C1 segment of cervical spinal cord (tissue), 14 donors: ENCODE measurements at places on chromosomes 2 and 18.

- DNase-seq, result no peak
Measured at GRCh38 chr18:12442946-12443345, 35.2 kb downstream of the PRELID3A start.

DNA sequence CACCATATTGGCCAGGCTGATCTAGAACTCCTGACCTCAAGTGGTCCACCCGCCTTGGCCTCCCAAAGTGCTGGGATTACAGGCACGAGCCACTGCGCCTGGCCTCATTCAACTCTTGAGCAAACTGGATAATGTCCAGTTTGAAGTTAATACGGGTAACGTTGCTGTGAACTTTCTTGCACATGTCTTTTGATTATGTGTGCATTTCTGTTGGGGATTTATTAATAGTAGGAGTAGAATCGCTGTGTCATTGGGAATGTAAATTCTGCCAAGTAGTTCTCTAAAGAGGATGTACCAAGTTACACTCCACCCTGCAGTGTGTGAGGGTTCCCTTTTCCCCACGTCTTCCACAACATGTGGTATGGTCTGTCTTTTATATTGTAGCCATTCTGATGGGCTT lies 6.2 kb downstream of the IMPA2 start:
- no peak for DNase-seq

DNA sequence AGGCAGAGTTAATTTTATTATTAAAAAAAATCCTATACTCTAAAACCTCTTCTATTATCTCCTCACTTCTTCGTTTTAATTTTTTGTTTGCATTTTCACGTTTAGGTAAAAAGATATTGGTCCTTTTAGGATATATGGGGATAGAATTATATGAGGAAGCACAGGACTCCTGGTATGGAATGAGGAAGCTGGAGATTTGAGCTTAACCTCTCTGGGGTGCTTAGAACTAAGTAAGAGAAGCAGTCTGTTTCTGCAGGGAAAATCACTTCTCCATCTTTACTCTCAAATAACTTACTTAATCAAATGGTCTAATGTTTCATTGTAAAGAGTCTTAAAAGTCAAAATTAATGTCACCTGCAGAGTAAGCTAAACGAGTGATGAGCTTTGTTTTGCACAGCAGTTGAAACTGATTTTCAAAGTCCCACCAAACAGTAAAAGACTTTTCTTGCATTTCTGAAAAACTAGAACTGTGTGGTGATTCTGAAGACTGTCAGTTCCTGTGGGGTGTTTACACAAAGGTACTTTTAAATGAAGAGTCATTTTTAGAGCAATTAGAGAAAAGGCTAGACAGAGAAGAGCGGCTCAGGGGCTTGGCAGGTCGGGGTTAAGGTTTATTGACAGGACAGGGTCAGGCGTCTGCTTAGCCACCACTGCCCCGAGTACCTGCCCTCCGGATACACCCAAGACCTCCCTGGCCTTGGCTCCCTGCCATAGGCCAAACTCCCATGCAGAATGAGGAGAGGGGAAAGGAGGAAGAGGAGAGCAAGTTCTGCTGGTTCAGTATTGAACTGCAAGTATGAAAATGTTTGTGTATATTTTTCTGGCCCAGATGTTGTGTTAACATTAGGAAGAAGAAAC lies 21.6 kb downstream of the METAP1D start:
- DNase-seq, result no peak

DNA sequence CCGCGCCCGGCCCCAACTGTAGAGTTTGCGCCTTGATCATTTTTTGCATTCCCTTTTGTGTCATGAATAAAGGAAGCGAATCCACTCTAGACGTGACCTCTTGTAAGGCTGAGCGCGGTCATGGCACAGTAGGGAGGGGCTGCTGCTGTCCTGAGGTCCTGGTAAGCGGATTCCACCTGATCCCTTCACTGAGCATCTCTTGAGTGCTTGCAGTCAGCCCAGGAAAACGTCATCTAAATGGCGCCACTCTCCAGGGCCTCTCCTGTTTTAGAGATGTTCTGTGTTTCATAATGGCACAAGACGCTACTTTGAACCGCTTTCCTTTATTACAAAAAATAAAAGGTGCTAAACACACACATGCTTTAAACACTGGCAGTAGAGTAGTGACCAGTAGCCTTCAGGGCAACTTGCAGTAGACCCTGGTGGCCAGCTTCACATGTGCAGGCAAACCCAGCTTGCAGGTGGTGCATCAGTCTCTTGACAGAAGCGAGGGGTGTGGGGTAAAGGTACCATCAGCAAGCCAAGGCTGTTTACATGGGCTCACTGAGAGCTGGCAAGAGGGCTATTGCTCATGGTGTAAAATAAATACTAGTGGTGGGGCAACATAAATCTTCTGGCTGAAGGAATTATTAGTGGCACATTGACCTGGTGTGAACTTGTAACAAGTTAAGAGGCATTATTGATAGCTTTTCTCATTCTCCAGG lies 43.0 kb upstream of the ACKR3 start:
- DNase-seq, result no peak

DNA sequence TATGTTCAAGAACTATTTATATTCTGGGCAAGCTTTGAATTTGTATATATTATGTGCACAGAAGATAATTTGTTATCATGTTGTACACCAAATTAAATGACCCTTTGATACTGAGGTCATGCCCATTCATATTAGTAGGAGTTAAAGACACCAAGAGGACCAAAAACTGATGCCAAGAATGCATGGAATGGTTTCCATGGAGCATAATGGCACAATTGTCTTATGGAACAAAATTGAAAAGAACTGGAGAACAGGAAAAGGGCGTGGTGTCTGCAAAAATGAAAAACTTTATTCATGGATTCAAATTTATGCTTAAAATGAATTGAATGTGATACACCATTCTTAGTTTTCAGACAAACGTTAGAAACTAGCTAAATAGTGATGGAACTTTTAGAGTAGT lies 24.1 kb upstream of the RBMS1 start:
- DNase-seq, result no peak

- DNase-seq, result no peak
Measured at GRCh38 chr2:210198326-210198725, 26.9 kb downstream of the ACADL start.

- no peak for DNase-seq
Measured at GRCh38 chr2:60840880-60841279, 40.5 kb upstream of the REL start.

DNA sequence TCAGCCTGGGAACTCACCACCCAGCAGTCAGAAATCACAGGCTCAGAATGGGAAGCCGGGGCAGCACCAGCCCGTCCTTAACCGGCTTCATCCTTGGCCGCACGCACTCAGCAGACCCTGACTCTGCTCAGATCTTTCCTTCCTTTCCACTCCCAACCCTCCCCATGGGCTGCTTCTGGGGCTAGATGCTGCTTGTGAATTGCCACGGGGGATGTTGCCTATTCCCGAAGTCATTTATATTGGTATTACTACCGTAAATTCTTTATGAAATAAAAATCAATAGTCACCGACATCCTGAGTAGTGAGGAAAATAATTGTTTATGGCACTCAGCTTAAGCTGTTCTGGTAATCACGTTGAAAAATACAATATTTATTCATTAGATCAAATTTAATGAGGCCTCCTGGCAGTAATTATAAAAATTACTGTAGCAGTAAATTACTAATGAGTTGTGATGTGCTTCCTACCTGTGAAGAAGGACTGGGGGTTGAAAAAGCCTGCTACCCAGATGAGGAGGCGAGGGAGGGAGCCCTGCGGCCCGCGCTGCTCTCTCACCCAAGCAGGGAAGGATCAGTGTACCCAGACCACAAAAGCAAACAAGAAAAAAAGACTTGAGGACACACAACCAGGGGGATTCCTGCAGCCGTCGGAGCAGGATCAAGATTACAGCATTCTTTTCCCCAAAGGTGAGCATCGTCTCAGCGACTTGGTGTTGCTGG lies 31.5 kb downstream of the CDCA7 start:
- DNase-seq, result no peak

DNA sequence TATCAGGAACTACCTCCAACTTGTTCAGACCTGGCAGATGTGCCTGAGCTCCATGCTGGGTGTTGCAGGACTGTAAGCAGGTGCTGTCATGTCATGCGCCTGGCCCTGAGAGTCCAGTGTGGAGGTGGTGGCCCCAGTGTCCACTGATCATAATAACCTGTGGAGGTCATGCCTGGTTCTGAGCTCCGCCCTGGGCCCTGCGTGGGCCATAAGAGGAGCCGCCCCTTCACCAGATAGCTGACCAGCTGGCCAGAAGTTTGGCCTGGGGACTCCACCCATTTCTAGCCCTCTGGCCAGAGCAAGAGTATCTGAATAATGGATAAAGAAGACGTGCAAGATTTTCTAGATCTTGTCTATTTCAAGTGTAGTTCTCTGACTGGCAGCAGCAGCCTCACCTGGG lies 72.4 kb downstream of the CTIF start:
- no peak for DNase-seq

DNA sequence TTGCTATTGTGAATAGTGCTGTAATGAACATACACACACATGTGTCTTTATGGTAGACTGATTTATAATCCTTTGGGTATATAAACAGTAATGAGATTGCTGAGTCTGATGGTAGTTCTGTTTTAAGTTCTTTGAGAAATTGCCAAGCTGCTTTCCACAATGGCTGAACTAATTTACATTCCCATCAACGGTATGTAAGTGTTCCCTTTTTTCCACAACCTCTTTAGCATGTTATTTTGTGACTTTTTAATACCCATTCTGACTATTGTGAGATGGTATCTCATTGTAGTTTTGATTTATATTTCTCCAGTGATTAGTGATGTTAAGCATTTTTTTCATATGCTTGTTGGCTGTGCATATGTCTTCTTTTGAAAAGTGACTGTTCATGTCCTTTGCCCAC lies 86.7 kb downstream of the TTC27 start:
- no peak for DNase-seq

- no peak for DNase-seq
Measured at GRCh38 chr2:227191367-227191766, 26.9 kb downstream of the COL4A3 start.

DNA sequence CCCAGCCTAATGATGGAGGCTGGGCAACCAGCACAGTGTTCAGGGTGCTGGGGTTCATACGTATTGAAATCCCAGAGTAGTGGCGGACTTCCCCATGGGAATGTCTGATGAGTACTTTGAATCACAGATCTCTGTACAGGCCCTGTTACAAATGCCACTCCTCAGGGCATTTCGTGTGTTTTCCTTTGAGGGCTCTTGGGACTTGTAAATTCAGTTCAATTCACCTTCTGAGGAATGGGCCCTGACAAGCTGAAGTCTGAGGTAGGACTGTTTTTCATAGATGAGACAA lies 288 bp upstream of the RDH14 start:
- DNase-seq, result no peak

DNA sequence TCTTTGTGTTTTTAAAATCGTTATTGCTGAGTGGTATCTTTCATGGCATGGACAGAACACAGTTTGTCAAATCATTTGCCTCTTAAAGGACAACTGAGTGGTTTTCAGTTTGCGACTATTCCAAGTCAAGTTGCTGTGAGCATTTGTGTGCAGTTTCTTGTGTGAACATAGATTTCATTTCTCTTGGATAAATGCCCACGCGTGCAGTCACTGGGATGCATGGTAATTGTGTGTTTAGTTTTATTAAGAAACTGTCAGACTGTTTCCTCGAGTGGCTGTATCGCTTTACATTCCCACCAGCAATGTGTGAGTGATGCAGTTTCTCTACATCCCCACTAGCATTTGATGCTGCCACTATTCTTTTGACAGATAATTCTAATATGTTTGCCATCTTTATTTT lies 154.0 kb upstream of the ARL4C start:
- no peak for DNase-seq

DNA sequence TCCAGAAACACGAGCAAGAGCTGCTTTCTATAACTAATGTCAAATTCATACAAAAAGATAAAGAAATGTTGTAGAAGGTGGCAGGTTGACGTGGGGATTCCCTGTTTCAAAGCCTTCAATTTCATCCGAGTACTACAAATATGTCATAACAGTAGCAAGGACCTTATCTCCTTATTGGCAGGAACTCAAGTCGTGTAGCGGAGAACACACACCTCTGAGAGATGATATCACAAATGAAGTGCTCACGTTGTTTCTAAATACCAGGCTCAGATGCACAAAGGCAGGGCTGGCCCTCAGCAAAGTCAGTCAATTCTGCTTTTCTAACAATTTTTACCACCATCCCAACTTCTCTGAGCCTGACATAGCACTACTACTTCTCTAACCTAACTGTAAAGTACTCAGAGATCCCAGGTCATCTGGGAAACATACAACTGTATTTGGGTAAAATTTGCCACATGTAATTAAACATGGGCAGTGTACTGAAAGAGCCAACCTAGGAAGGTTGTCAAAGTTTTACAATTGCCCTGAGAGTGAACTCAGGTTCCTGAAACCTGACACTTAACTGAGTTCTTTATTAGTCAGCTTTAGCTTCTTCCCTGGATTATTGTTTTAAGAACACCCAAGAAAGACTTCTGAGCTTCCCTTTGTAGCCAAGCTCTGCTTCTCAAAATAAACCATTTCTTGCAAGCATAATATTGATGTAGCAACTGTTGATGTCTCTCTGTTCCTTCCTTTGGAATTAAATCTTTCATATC lies 813.7 kb upstream of the ACVR2A start:
- DNase-seq, result no peak

- DNase-seq, result no peak
Measured at GRCh38 chr2:99938250-99938649, 204.1 kb downstream of the AFF3 start.

DNA sequence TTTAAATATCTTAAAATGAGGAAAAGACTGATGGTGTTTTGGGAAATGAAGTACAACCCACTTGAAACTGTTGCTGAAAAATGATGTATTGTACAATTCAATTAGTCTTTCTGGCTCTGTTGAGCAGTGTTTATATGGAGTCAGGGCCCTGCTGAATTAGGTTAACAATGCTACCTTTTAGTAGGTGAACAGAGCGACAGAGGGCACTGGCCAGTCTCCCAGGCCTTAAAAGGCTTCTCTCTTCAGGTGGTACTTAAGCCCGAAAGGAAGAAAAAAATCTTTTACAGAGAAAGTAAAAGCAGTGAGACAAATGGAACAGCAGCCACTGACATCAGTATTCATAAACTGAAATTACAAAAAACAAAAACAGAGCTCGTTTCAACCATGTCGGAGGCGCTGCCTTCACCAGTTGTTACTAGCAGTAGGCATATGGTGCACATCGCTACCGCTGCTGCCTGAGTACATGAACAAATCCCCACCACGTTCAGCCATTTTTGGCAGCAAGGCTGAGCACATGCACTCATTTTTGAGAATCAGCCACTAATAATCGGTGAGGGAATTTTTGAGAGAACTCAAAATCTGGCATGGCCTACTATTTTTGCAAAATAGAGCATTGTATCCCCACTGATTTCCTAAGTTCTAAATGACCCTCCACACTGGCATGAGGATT lies 91.8 kb downstream of the PLEKHM3 start:
- DNase-seq, result no peak

DNA sequence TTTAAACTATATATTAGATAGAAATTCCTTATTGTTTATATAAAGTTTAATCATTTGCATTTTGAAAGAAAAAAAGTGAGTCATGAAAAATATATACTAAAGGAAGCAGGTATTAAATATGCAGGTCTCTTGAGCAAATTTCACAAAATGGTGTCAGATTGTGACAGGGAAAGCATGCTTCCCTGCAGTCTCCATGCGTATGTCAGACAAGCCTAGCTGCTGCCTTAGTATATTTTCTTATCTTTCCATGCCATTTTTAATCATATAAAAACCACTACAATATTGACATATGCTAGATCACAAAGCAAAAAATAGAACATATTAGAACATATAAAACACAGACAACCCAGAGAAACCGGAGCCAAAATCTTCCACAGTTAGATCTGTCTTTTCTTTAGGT lies 1137.7 kb upstream of the DDX18 start:
- no peak for DNase-seq
